ENCODE measurements at places on chromosomes 4 and X. TPM values are rescaled to one million over a fixed set of nuclear protein-coding genes. Genes with fewer than 3 reads are reported as not detected.

BMP15 gene
- not detected for total RNA-seq

VCX gene
- not detected for total RNA-seq

CD38 gene
- total RNA-seq = 7.8 TPM

SPATA18 gene
- 12.5 TPM for total RNA-seq

SPANXN3 gene
- total RNA-seq = not detected

GRK4 gene
- 10.3 TPM for total RNA-seq

PPP2R3B gene
- 7.8 TPM for total RNA-seq

TEX13C gene
- not detected for total RNA-seq

IL3RA gene
- 21.9 TPM for total RNA-seq

CT45A10 gene
- not detected for total RNA-seq

ZMAT1 gene
- total RNA-seq = 14.8 TPM

LDB2 gene
- total RNA-seq = 91.5 TPM

ENPP6 gene
- 1.8 TPM for total RNA-seq

CEP135 gene
- total RNA-seq = 10.4 TPM

GLA gene
- 26.0 TPM for total RNA-seq

ASB9 gene
- total RNA-seq = 2.9 TPM

OTC gene
- total RNA-seq = 0.23 TPM

DMP1 gene
- total RNA-seq = 0.16 TPM

LRCH2 gene
- total RNA-seq = 9.5 TPM

SOWAHB gene
- total RNA-seq = 0.32 TPM

TSPAN7 gene
- total RNA-seq = 35.2 TPM

C1QTNF7 gene
- total RNA-seq = 12.5 TPM

SMR3B gene
- not detected for total RNA-seq

PI4K2B gene
- 13.2 TPM for total RNA-seq

SPANXA2 gene
- total RNA-seq = not detected

TASL gene
- 3.2 TPM for total RNA-seq

GCNA gene
- total RNA-seq = 4.8 TPM

ART3 gene
- total RNA-seq = 0.81 TPM

SERPINA7 gene
- total RNA-seq = not detected

SLC6A14 gene
- total RNA-seq = not detected

PDCL2 gene
- not detected for total RNA-seq

ZCCHC18 gene
- 3.5 TPM for total RNA-seq

IL2 gene
- total RNA-seq = not detected

PAGE2B gene
- total RNA-seq = not detected

HSD17B13 gene
- 1.1 TPM for total RNA-seq

MTTP gene
- 0.65 TPM for total RNA-seq

RTL3 gene
- 6.9 TPM for total RNA-seq

PGAM4 gene
- total RNA-seq = not detected

CFAP47 gene
- total RNA-seq = not detected

SPANXN4 gene
- total RNA-seq = not detected

SYTL5 gene
- total RNA-seq = not detected

DAPP1 gene
- total RNA-seq = 2.7 TPM

AR gene
- total RNA-seq = 12.8 TPM
